ENCODE measurements at places on chromosomes 12 and 14.
A peak's percentile ranks its signal among the peaks of the same experiment; 100 is the strongest.

DNA sequence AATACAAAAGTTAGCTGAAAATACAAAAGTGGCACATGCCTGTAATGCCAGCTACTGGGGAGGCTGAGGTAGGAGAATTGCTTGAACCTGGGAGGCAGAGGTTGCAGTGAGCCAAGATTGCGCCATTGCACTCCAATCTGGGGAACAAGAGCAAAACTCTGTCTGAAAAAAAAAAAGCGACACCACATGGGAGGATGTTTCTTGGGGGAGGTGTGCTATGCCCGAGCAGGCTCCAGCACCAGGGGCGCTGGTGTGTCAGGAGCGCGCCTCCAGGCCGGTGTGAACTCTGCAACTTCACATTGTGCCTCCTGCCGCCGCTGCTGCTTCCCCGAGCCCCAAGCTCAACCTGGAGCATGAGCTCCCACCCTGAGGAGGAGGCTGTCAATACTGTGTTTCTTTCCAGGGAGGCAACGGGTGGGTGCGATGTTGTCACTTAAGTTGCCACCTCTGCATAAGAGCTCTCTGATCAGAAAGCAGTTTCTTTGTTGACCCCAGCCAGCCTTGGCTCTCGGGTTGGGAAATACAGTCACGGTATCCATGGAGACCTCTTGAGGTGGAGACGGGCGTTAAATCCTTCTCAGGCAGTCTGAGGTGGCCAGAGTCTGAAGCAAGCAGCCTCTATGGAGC, 18.9 kb downstream of the DEGS2 start:
- no peak for DNase-seq

- DNase-seq = peak; percentile 85
Measured at GRCh38 chr12:55707841-55708694, at the start of gene ITGA7. Gene ITGA7 (minus strand): TSS chr12:55707904. CDS start chr12:55707682, 222 bp downstream.

- DNase-seq = no peak
Measured at GRCh38 chr12:131499160-131499863, 211.6 kb upstream of the SFSWAP start.

GRCh38 chr14:103629503-103630121, 601 bp downstream of the KLC1 start:
- peak; percentile 66 for DNase-seq

GRCh38 chr14:101073598-101073965, 170.1 kb upstream of the RTL1 start:
- no peak for DNase-seq

DNA sequence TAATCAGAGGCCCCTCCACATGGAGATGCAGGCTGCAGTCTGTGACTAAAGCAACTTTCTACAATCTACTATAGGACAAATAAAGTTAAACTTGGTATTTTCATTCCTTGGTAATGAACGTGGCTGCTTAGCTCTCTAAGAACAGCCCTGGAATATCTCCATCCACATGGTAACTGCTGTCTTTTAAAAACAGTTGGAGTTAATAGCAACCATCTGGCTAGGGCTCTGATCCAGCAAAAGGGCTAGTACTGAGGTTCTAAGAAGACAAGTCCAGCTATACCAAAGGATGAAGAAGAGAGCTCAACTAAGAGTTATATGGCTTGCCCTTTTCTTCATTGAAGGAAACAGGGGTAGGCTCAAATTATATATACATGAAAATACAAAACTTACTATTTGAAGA, 920.1 kb downstream of the FLRT2 start:
- no peak for DNase-seq

DNA sequence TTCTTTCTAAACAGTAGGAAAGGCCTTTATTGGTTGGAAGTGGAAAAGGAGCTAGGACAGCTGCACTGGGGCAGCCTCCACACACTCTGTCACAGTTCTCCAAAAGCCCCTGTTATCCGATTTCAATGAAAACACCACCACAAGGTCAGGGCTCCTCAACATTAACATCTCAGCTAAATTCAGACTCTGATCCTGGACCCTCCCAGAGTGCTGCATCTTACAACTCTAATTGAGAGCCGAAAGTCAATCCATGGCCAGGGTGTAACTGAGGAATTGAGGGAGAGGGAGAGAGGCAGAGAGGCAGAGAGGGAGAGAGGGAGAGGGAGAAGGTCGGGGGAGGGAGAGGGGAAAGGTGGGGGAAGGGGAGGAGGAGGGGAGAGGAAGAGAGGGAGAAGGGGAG, 32.1 kb downstream of the DICER1 start:
- DNase-seq = no peak

- DNase-seq = no peak
Measured at GRCh38 chr12:93176165-93176564, 201.6 kb upstream of the NUDT4 start.

- no peak for DNase-seq
Measured at GRCh38 chr14:70514168-70515069, 20.4 kb downstream of the ADAM20 start.

DNA sequence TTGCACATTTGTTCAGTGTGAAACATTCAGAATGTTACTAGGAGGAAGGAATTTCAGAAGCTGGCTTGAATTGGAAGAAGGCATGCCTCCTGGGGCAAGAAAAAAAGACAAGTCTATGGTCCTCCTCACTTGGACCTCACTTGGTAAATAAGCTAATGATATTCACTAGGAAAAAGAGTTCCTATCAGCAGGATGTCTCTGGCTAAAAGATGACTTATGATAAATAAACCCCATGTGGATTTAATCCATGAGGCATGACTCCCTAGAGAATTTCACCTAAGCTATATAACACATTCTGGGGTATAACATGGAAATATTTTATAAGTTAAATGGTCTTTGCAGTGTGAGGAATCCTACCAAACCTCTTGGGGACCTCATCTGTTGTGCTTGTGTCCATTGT, 199.9 kb downstream of the LRIG3 start:
- DNase-seq = no peak

GRCh38 chr12:111584959-111585358, 14.2 kb downstream of the ATXN2 start:
- DNase-seq = no peak

DNA sequence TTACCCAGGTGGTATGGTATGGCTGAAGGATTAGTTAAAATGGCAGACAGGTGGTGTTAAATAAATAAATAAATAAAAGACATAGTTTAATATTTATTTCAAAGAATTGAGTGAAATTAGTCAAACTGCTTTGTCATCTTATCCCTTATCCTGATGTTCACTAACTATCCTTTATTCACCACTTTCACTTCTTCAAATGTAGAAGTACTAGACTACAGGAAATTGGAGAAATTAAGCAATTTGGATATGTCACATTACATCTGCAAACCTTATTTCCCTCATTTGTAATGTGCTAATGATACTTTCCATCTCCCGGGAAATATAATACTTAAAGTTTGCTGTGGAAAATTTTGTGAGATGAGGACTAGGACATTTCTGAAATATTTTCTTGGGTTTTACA, 1195.7 kb downstream of the LRFN5 start:
- DNase-seq = no peak

GRCh38 chr12:51187370-51187987, 14.5 kb upstream of the TFCP2 start:
- DNase-seq = no peak

GRCh38 chr14:69504775-69505174, 20.2 kb downstream of the PLEKHD1 start:
- DNase-seq = no peak

GRCh38 chr14:61644175-61644574, 51.1 kb upstream of the HIF1A start:
- DNase-seq = no peak

- no peak for DNase-seq
Measured at GRCh38 chr12:94297096-94297699, 148.8 kb downstream of the PLXNC1 start.

- DNase-seq = no peak
Measured at GRCh38 chr12:108665608-108666202, 32.0 kb upstream of the SELPLG start.

GRCh38 chr12:19093218-19093617, 36.3 kb upstream of the PLEKHA5 start:
- peak; percentile 52 for DNase-seq

DNA sequence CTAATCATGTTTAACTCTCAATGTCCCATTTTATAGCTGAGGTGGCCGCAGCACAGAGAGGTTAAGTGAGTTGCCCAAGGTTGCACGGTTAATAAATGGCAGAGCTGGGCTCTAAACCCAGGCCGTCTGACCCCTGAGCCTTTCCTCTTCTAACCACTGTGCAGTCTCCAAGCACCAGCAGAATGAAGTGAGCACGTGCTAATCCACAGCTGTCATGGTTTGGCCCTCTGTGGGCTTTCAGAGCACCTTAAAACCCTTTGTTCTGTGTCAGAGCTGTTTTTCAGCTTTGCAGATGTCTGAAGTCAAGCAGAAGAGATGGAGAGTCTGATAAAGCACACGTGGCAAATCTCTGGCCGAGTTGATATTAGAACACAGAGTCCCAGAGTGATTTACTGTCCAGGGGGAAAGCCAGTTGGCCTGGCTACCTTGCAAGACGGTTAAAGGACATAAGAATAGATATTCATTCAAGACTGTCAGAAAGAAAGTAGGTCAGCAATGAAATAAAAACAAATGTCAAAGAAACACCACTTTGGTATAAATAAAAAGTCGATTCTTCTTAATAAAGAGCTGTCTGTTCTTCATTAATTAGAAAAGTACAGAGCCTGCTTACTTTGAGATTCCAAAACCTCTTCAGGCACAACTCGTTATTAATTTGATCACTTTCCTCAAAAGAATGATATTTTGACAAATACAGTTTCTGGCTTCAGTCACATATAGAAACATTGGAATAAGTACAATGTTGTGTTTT, 107.3 kb downstream of the CRADD start:
- no peak for DNase-seq

- DNase-seq = no peak
Measured at GRCh38 chr14:68634332-68634731, 158.5 kb downstream of the ZFP36L1 start.

DNA sequence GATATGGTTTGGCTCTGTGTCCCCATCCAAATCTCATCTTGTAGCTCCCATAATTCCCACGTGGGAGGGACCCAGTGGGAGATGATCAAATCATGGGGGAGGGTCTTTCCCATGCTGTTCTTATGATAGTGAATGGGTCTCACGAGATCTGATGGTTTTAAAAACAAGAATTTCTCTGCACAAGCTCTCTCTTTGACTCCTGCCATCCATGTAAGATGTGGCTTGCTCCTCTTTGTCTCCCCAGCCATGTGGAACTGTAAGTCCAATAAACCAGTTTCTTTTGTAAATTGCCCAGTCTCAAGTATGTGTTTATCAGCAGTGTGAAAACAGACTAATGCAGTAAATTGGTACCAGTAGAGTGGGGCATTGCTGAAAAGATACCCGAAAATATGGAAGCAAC, 146.2 kb downstream of the DPF3 start:
- no peak for DNase-seq

DNA sequence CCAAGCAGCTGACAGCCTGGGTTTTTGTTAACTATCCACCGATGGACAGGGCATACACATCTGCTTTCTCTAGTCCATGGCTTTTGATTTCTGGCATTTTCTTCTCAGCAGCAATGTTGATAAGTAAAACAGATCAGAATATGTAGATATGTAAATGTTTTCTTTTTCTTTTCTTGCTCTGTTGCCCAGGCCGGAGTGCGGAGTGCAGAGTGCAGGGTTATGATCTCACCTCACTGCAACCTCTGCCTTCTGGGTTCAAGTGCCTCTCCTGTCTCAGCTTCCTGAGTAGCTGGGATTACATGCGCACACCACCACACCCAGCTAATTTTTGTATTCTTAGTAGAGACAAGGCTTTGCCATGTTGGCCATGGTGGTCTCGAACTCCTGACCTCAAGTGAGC, 27.9 kb downstream of the CLEC9A start:
- DNase-seq = no peak

GRCh38 chr12:76277480-76277879, 70.7 kb downstream of the BBS10 start:
- DNase-seq = peak; percentile 41

- DNase-seq = no peak
Measured at GRCh38 chr12:55795950-55796349, 21.6 kb downstream of the SARNP start.

GRCh38 chr14:20846560-20846959, 43.9 kb upstream of the RNASE1 start:
- no peak for DNase-seq

DNA sequence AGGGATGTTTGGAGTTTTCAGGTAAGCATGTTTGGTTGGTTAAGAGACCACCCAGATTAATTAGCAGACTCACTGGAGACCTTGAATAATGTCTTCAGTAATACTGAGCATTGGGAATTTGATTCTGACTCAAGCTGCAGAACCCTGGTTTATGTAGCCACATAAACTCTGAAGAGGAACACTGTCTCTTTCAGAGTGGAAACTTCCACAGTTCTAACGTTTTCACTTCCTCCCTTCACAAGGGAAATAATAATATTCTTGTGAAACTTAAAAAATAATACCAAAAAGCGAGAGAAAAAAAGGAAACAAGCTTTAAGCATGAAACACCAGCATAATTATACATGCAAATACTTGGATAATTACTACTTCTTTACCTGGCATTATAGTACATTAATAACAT, 40.0 kb upstream of the ST8SIA1 start:
- no peak for DNase-seq

DNA sequence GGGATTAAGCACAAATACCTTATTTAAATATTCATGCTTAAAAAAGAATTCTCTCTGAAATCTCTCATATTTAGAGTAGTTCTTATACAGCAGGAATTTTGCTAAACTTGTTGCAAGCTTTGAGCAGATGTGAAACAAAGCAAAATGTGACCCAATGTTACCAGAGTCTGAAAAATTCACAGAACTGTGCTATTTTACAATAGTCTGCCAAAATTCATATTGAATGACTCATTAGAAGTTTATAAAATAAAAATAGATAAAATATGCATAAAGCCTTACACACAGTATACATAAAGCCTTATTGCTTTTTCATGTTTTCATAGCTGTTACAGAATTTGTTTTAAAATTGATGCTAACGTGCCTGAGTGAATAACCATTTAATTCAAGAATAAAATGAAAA, 17.8 kb upstream of the RHOJ start:
- DNase-seq = no peak

GRCh38 chr14:78704965-78705364, 534.8 kb downstream of the NRXN3 start:
- no peak for DNase-seq

- peak; percentile 36 for DNase-seq
Measured at GRCh38 chr12:53867216-53868012, 71.2 kb upstream of the HOXC13 start.
